ENCODE measurements at places on chromosomes 1 and 21.

DNA sequence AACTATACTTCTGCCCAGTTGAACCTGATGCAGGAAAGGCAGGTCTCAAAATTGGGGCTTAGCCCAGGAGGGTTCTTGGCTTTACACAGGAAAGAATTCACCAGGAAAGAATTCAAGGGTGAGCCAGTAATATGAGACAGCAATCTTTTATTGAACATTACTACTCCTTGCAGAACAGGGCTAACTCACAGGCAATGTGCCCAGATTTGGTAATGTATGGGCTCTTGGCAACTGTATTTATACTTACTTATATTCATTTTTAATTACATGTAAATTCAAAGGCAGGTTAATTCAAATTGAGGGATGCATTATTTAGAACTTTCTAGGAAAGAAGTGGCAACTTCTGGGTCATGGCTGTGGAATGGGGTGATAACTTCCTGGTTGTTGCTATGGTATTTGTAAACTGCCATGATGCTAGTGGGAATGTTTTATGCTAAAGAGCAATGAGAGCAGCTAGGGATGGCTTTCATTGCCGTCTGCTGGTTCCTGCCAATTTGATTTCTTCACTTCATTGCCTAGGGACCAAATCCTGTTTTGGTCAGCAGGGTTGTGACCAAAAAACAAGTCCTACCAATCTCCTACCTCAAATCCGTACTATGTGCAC is 107.5 kb downstream of the CHRM3 start:
- no peak for DNase-seq

DNA sequence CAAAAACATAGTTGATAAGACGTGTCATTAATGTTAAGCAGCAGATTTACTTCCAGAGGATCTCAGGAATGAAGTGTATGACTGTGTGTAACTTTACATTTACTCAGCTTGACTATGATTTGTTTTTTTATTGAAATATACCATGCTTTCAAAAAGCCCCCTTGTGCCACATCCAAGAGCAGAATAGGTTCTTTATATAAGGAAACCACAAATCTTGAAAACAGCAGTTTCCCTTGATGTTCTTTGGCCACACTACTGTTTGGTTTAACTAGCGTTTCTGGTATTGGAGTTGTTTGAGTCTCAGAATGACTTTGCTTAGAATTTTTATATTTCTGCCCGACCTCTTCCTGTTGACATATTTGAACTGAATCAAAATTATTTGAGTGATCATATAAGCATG is 25.0 kb downstream of the LRRC8C start:
- DNase-seq = peak; percentile 86

GRCh38 chr1:55481634-55482033 is 266.5 kb upstream of the USP24 start:
- DNase-seq = no peak

DNA sequence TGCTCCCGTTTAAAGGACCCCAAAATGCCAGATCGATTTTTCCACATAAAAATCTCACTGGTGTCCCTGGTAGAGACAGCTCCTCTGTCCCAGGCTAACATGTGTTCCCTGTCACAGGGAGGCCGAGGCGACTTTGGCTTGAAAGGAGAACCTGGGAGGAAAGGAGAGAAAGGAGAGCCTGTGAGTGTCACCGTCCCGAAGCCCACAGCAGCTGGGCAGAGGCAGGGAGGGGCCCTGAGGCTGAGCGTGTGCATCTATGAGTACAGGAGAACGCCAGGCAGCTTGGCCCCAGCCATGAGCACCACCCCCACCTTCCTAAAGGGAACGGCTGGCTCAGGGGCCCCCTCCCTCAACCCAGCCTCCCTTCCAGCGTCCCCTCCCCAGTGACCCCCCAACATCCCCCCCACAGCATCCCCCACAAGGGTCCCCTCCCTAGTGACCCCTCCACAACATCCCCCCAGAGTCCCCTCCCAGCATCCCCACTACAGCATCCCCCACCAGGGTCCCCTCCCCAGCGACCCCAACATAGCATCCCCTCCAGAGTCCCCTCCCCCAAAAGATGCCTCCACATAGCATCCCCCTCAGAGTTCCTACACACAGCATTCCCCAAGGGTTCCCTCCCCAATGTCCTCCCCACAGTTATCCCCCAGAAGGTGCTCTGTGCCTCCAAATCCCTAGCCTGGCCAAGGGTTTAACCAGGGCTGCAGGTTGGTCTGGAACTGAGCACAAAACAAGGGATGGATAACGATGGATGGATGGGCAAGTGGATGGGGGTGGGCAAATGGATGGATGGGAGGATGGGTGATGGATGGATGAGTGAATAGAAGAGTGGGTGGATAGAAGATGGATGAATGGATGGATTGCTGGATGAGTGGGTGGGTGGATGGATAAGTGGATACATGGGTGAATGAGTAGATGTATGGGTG is 25.1 kb downstream of the COL6A2 start:
- DNase-seq = no peak

Measured in CD4-positive, alpha-beta T cell treated with Interleukin-17A for 1 hour (primary cell).